ENCODE measurements at places on chromosomes 2 and 18. TPM values are rescaled to one million over a fixed set of nuclear protein-coding genes. Genes with fewer than 3 reads are reported as not detected.

The FEV gene
- total RNA-seq, result not detected

The CCBE1 gene
- total RNA-seq, result 0.36 TPM

GRCh38 chr2:121501031-121501430, 29.6 kb upstream of the RNU4ATAC start:
- DNase-seq, result no peak

- no peak for DNase-seq
These were observed 70.7 kb upstream of the BCL2L11 start for GRCh38 chr2:111049792-111050640.

DNA sequence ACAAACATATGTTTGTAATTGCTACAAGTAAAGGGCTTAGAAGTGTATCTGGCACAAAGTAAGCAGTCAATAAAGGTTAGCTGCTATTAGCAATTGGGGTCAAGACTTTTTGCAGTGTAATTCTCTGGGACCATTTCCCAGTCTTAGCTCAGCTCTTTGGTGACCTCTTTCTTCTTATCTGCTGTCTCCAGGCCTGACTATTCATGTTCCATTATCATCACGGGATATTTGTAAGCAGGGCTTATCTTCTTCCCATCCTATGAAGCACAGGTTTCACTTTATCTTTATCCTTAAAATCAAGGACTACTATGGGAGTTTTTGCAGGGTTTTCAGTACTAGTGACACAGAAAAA, 131.7 kb downstream of the DOCK10 start:
- DNase-seq, result no peak

All from aorta (tissue), 5 donors.